Left kidney (tissue), 8 donors: ENCODE measurements at places on chromosomes 3 and 15. TPM values are rescaled to one million over a fixed set of nuclear protein-coding genes. Genes with fewer than 3 reads are reported as not detected.
A peak's percentile ranks its signal among the peaks of the same experiment; 100 is the strongest.

SERP1 gene
- 120 TPM for polyA plus RNA-seq

SATB1 gene
- polyA plus RNA-seq = 44.0 TPM

CTXN2 gene
- polyA plus RNA-seq = 0.12 TPM

COLQ gene
- polyA plus RNA-seq = 10.1 TPM

ARRDC4 gene
- polyA plus RNA-seq = 30.2 TPM

GRCh38 chr15:61474796-61475195, 245.7 kb upstream of the RORA start:
- DNase-seq = no peak

DNA sequence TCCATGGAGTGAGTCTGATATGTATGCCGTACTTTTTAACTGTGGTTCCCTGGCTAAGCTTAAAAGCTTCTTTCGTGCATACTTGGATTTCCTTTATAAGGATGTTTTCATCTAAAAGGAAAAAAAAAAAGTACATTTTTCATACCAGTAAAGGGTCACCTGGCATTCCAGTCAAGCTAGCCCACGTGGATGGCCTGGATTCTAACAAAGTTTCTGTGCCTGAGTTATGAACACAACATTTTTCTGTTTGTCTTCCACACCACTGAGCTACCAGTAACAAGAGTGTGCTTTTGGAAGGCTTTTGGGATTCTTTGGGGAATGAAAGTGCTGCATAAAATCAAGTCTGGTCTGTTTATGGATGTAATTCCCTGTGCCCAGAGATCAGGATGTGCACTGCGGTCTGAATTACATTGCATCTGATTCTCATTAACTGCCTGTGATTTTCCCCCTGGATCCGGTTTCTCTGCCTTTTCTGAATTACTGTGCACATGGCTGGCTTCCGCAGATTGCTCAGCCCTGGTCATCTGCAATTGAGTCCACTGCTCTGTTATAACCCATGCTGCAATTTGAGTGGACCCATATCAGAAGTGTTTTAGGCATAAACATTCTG, 38.2 kb upstream of the MAGI1 start:
- DNase-seq = peak; percentile 26

- no peak for DNase-seq
These were observed 166.9 kb downstream of the SMAD6 start for GRCh38 chr15:66868918-66869317.

DNA sequence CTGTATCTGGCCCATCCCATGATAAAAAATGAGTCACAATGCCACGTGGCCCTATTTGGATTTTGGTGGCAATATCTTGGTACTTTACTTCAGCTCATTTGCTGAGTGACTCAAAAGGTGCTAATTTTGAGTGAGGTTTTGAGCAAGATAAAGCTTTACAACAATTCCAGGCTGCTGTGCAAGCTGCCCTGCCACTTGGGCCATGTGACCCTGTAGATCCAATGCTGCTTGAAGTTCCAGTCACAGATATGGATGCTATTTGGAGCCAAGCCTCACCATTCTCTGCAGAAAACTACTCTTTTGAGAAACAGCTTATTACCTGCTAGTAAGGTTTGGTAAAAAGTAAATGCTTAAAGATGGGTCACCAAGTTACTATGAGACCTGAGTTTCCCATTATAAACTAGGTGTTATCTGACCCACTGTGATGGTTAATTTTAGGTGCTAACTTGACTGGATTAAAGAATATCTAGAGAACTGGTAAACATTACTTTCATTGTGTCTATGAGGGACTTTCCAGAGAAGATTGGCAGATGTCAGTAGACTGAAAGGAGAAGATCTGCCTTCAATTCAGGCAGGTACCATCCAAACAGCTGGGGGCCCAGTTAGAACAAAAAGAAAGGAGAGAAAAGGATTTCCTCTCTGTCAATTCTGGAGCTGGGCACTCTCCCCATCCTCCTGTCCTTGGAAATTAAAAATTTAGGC, 1083.9 kb downstream of the DIPK2A start:
- no peak for DNase-seq

GRCh38 chr3:122055215-122055614, at the start of gene CD86:
CD86 (plus strand) TSS chr3:122055362; CDS start chr3:122055490, 128 bp downstream.
- no peak for DNase-seq

GRCh38 chr3:87975716-87976115, 83.1 kb downstream of the CGGBP1 start:
- no peak for DNase-seq

GRCh38 chr3:58418227-58418626, 15.4 kb downstream of the PDHB start:
- no peak for DNase-seq
